ENCODE measurements at places on chromosomes 3 and 15.

DNA sequence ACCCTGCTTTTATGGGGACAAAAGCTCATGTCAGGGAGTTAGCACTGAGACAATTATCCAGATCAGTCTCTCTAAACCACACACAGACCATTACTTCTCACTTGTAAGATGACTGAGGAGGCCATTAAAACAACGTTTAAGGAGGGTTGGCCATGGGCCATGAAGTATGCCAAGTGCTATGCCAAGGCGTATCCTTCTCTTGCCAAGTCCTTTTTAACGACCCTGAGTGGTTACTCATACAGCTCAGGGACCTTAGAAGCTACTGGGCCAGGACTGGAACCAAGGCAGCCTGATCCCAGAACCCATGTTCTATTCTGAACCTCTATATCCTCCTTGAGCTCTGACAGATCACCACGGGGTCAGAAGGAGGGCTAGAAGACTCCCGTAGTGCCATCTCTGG, 50.0 kb downstream of the NMNAT3 start:
- no peak for DNase-seq

DNA sequence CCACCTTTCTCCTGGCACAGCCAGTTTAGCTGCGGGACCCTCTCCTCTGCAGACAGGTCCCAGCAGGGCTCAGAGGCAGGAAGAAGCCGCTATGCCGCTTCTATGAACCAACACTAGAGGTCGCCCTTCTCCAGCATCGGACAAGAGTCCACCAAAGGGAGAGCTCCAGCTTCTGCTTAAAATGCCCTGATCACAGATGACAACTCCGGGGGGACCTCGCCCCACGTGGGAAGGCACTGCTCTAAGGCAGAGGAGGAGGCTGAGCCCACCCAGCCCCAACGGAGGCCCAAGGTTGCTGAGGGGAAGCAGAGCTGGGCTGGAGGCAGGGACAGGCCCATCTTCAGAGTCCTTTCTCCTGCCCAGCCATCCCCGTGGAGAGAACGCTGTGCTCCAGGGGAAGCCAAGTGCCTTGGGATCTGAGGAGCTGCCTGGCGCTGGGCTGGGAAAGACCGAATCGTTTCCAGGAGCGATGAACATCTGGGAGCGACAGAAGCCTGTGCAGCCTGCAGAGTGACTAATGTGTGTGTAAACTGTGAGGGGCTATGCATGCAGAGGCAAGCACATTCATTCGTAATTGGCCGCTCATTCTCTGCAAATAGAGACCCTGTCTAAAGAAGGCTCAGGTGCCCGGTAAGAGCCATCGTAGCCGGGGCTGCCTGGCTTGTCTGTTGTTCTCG, 43.5 kb upstream of the BDH1 start:
- peak; percentile 74 for DNase-seq

GRCh38 chr3:49877716-49878115, 8.0 kb upstream of the CAMKV start:
- no peak for DNase-seq

GRCh38 chr15:82168296-82168695, 94.2 kb downstream of the EFL1 start:
- DNase-seq = no peak

DNA sequence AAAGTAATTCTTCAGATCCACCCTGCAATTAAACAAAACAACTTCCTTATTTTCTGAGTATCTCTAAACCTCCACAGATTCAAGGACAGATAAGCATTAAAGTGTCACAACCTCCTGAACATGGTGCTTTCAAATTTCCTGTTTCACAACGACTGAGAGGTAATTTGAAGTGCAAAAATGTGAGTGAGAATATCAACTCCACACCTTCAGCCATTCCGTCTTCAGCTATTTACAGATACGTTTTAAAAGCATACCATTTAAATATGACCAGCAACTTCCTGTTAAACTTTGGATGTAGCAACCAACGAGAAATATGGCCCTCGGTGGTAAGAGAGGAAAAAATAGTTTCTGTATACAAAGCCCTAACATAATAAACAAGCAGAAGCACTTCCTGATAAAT, 32.1 kb upstream of the PCSK6 start:
- no peak for DNase-seq
